ENCODE measurements at places on chromosomes 3 and 15.

- no peak for DNase-seq
These were observed 16.2 kb downstream of the MB21D2 start for GRCh38 chr3:192901435-192901834.

DNA sequence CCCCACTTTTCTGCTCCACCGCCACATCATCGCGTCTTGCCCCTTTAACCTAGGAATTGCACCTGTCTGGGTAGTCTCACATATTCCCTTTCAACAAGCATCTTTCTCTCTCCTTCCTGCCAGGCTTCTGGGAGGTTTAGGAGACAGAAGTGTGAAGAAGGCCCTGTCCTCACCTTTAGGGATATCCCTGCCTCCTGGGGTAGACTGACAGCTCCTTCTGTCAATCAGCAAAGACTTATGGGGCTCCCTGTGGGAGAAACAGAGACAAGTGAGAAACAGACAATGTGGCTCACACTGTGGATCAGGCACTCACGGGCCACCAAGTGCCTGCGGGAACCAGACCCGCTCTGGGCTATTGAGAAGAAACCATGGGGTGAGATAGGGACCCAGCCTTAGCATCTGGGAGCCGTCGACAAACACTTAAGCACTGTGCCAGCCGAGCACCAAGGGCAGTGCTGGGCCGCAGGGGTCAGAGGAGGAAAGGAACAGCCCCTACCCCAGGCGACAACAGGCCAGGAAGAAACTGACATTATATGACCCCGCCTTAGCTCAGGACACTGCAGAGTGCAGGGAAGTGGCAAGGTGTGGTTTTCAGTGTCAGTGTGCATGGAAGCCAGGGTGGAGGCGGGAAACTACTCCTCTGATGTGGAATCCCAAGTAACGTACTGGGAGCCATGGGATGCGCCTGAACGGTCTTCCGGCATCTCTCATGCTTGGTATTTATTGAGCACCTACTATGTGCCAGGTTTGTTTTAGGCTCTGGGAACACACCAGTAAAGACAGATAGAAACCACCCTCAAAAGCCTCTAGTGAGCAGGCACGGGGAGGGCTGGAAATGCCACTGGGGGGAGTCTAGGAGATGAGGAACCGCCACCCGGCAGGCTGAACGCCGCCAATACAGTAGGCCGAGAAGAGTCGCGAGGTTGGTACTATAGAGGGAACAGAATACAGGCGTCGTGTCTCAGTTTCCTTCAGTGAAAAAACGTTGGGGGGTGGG, 1.8 kb downstream of the EFCC1 start:
- no peak for DNase-seq

DNA sequence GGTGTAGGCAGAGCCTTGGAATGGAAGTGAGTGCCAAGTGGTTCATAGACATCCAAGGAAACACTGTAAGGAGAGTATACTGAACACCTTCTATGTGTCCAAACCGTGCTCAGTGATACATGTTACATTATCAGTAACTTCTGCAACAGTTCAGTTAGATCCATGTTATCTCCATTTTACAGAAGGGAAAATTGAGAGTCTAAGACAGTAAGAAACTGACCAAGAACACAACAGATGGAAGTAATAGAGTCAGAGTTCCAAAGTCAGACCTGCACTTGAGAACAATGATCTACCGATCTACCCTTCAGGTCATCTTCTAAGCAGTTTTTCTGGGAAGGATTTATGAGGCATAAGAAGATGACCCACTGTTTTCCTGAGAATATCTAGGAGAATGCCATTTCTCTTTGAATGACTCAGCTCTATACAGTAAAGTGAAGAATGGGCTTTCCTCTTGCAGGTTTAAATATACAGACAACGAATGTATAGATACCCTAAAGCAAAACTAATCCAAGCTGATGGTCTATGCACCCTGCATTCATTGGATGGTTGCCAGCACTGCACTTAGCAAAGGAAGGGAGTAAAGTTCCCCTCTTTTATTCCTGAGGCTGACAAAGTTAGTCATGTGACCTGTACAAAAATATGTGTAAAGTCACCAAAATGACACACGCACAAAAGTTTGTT, 604.1 kb upstream of the MDFIC2 start:
- no peak for DNase-seq

GRCh38 chr3:9862391-9863057, 17.5 kb downstream of the CIDEC start:
- no peak for DNase-seq

- DNase-seq: no peak
These were observed 50.7 kb downstream of the UMPS start for GRCh38 chr3:124780761-124781475.

DNA sequence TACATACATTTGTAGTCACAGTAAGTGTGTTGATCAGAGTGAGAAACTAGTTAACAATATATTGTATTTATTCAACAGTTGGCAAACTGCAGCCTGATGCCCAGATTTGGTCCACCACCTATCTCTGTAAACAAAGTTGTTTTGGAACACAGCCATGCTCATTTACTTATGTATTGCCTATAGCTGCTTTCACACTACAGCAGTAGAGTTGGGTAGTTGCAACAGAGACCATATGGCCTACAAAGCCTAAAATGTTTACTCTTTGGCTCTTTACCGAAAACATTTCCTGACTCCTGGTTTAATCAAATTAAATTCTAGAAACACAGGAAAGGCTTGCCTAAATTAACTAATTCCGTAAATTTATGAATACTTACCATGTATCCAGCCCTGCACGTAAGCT, 39.4 kb downstream of the CMC1 start:
- DNase-seq: no peak

GRCh38 chr3:172853005-172853404, 102.5 kb downstream of the ECT2 start:
- no peak for DNase-seq

- DNase-seq: no peak
These were observed 38.3 kb downstream of the ANO10 start for GRCh38 chr3:43583481-43583880.

GRCh38 chr3:180306691-180307090, 270.0 kb upstream of the PEX5L start:
- no peak for DNase-seq

- no peak for DNase-seq
These were observed 215.2 kb downstream of the ZNF621 start for GRCh38 chr3:40739971-40740370.

GRCh38 chr15:36831125-36831903, 251.9 kb downstream of the CDIN1 start:
- no peak for DNase-seq

DNA sequence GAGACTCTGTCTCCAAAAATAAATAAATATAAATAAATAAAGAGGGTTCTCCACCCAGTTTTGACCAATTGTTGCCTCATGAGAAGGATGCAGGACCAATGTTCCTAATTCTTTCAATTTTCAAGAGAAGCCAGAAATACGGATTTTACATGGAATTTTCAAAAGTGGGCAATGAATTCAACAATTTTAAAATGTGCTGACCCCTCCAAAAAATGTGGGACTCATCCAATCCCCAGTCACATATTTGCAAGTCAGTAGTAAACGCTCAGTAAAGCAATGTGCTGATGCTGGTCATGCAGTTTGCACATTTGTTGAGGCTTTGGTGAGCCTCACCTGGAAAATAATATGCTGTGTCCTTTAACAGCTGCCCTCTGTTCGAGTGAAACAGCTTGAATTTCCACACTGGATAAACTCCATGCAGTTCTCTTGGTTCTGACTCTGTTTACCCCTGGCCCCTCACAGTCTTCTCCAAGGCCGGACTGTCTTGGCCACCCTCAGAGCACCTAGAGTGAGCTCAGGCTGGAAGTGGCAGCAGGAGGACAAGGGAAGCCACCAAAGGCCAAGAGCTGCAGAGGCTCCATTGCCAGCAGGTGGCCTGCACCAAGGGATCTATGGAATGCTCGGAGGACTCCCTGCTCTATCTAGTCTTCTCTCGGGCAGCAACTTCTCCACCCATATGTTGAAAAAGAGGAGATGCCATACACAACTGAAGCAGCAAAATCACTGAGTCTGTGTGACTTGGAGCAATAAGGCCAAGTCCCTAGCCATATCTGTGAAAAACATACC, 246.8 kb downstream of the UACA start:
- no peak for DNase-seq

- no peak for DNase-seq
These were observed 525.1 kb upstream of the ROBO2 start for GRCh38 chr3:76514836-76515235.

GRCh38 chr3:188946351-188947240, 225.2 kb upstream of the TPRG1 start:
- DNase-seq: no peak

DNA sequence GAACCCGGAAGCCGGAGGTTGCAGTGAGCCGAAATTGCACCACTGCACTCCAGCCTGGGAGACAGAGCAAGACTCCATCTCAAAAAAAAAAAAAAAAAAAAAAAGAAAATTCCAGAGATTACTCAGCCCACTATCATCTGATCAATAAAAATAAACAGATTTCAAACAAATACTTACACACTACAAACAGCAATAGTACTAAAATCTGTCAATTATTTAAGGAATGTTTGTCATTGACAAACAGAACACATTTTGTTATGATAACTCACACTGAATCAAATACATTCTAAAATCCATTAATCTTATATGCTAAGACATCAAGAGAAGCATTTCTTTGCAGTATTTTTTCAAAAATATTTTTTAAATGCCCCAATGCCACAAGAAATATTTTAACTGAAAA, 7.6 kb downstream of the MYO9A start:
- DNase-seq: no peak

- DNase-seq: no peak
These were observed 168.5 kb upstream of the NSMCE3 start for GRCh38 chr15:29437888-29438702.

DNA sequence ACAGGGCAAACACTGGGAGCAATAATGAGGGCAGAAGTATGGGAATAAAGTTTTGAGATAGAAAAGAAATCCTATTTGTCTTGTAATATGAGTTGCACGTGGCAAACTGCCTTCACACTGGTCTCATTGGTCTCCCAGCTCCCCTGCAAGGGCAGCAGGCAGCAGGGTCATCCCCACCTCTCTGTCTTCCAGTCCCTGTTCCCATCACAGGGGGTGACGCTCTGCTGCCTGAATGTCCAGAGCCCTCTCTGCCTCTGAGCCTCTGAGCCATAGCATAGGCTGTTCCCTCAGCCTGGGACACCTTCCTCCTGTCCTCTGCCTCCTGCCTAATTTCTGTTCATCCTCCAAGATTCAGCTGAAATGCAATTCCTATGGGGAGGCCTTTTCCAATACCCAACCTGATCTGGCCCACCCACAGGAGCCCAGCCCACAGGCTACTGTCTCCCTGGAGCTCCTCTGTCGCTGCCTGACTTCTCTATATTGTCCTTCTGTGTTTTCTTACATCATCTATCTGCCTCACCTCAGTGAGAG, 12.1 kb upstream of the SKOR1 start:
- no peak for DNase-seq

GRCh38 chr3:48989126-48989795, 780 bp upstream of the P4HTM start:
- DNase-seq: no peak

- no peak for DNase-seq
These were observed 467 bp downstream of the HGD start for GRCh38 chr3:120681506-120682038.

- DNase-seq: no peak
These were observed 332.1 kb downstream of the ARRDC4 start for GRCh38 chr15:98292442-98293240.
